CD4-positive, alpha-beta memory T cell (primary cell): ENCODE measurements at places on chromosomes 12 and 14. TPM values are rescaled to one million over a fixed set of nuclear protein-coding genes. Genes with fewer than 3 reads are reported as not detected.

OTX2 gene
- total RNA-seq = not detected

GRCh38 chr12:117513353-117513752, 151.9 kb upstream of the NOS1 start:
- no peaks in the 10 kb centered on the region for H3K4me1 ChIP-seq
- no peaks in the 10 kb centered on the region for H3K27me3 ChIP-seq
- no peak for DNase-seq
- no peak overlapping the region for H3K4me3 ChIP-seq
- H3K36me3 ChIP-seq = no peaks in the 10 kb centered on the region

DNA sequence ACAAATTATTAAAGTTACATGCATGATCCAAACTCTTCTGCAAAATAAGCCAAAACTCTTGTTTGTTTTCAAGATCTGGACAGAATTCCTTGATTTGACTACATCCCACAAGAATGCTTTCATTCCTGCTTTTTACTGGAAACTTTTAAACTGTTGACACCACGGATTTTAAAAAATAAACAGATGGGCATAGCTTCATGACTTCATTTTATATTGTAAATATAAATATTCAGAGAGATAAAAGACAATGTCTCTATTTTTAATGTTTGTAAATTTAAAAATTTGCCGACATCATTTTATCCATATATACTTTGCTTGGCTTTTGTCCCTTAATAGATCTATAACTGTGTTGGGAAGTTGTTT, 134.3 kb upstream of the DCN start:
- no peak overlapping the region for H3K4me3 ChIP-seq
- H3K36me3 ChIP-seq = no peaks in the 10 kb centered on the region
- no peaks in the 10 kb centered on the region for H3K27me3 ChIP-seq
- H3K27ac ChIP-seq = no peak overlapping the region
- DNase-seq = no peak
- no peaks in the 10 kb centered on the region for H3K4me1 ChIP-seq

DNA sequence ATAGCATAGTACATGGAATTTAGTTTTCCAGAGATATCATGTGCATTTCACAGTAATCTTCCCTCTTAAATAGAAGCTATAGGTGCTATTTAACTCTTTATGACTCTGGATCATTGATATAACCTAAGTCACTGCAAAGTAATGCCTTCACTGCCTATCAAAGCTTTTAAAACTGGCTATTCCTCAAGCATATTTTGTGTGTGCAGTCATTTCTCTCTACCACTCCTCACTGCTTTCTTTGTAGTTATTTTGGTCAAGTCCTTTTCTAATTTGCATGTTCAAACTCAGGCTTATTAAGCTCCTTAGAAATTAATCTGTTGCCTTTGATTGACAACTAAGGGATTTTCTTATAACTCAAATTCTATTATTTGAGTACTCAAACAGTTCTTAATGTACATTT, 79.4 kb upstream of the PLEKHG7 start:
- no peak overlapping the region for H3K4me3 ChIP-seq
- H3K36me3 ChIP-seq = no peaks in the 10 kb centered on the region
- no peaks in the 10 kb centered on the region for H3K4me1 ChIP-seq
- no peak for DNase-seq
- no peak overlapping the region for H3K27ac ChIP-seq

GZMH gene
- not detected for total RNA-seq

DNA sequence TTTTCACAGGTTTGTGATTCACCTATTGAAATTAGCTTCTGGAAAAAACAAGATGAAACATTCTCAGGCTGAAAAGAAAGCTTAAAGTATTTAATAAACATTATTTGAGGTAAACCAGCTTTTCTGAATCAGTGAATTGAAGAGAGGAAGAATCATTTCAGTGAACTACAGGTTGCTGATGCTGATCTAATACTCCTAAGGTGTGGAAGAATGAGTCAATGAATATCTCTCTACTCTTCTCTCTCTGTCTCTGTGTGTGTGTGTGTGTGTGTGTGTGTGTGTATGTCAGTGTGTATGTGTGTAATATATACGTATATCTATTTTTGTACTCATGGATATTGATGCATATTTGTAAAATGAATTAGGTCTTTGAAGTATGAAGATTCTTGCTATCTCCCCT, 312.2 kb downstream of the SSPN start:
- H3K4me3 ChIP-seq = no peak overlapping the region
- no peaks in the 10 kb centered on the region for H3K36me3 ChIP-seq
- no peaks in the 10 kb centered on the region for H3K27me3 ChIP-seq
- no peak for DNase-seq

RD3L gene
- total RNA-seq = not detected

PLEKHH1 gene
- total RNA-seq = 0.22 TPM

GLIPR1L1 gene
- not detected for total RNA-seq

DNA sequence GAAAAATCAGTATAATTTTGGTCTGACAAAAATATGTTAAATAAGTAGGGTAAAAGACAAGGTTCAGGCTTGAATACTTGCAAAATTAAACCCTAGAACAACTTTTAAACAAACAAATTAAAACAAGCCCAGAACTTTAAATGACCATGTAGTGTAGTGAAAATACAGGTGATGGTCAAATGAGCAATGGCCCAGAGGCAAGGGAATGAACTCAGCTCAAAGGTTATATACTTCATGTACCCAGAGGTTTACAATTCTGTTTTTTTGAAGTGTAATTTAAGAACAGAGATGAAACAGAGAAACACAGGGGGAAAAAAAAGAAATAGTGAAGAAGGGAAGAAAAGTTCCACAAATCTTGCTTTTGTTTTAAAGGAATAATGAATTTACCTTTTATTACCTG, 949.2 kb downstream of the TRHDE start:
- no peaks in the 10 kb centered on the region for H3K27me3 ChIP-seq
- DNase-seq = no peak
- H3K27ac ChIP-seq = no peak overlapping the region
- H3K4me3 ChIP-seq = no peak overlapping the region
- H3K36me3 ChIP-seq = no peaks in the 10 kb centered on the region

- no peaks in the 10 kb centered on the region for H3K36me3 ChIP-seq
- no peaks in the 10 kb centered on the region for H3K27me3 ChIP-seq
- no peaks in the 10 kb centered on the region for H3K4me1 ChIP-seq
Measured at GRCh38 chr12:99647453-99647852, at the start of gene GARIN6. Gene GARIN6 (plus strand): TSS chr12:99647753. CDS start chr12:99648175, 422 bp downstream.

DNA sequence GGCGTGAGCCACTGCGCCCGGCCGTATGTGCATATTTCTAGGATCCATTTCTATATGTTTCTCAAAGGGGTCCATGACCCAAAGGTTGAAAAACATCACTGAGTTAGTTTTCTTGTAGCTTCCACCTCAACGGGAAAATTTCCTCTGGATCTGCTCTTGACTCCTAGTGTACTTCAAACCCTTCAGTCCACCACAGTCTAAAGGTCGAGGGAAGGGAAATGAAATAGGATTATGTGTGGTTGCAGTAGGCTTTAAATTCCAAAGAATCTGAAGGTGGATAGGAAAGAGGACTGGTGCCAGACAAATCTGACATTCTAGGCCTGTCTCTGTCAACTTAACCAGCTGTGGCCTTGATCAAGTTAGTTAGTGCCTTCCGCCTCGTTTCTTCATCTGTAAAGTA, 1.7 kb upstream of the SUOX start:
- H3K36me3 ChIP-seq = peaks cover 35% of the 10 kb centered on the region
- no peak for DNase-seq
- peaks cover 16% of the 10 kb centered on the region for H3K4me1 ChIP-seq
- H3K27ac ChIP-seq = no peak overlapping the region
- H3K27me3 ChIP-seq = no peaks in the 10 kb centered on the region
- H3K4me3 ChIP-seq = no peak overlapping the region

MMP19 gene
- total RNA-seq = 0.67 TPM

GRCh38 chr14:105374389-105374788, 23.9 kb upstream of the TEX22 start:
- H3K27me3 ChIP-seq = no peaks in the 10 kb centered on the region
- no peak overlapping the region for H3K4me3 ChIP-seq
- no peak for DNase-seq
- H3K36me3 ChIP-seq = no peaks in the 10 kb centered on the region
- H3K27ac ChIP-seq = no peak overlapping the region
- no peaks in the 10 kb centered on the region for H3K4me1 ChIP-seq

GRCh38 chr12:63888908-63889635, 44.6 kb downstream of the SRGAP1 start:
- no peak for DNase-seq
- no peak overlapping the region for H3K27ac ChIP-seq
- no peaks in the 10 kb centered on the region for H3K27me3 ChIP-seq
- no peaks in the 10 kb centered on the region for H3K36me3 ChIP-seq
- H3K4me1 ChIP-seq = no peaks in the 10 kb centered on the region

CBLN3 gene
- total RNA-seq = 6.1 TPM

DNA sequence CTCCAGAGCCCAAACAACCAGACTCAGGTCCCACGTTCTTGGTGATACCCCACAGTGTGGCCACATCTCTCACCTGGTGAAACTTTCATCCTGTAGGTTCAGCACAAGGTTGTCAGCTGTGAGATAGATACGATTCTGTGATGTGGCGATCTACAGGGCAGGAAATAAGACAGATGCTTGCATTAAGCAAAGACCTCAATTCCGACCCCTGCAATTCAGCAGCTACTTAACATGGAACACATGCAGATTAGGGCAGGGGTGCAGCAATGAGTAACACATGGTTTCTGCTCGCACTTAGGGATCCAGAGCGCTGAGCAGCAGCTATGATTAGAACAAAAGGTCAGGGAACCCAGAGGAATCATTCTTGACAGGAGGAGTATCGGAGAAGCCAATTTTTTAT, 4.1 kb downstream of the PHB2 start:
- no peak for DNase-seq
- peaks cover 40% of the 10 kb centered on the region for H3K36me3 ChIP-seq
- no peak overlapping the region for H3K27ac ChIP-seq
- H3K27me3 ChIP-seq = no peaks in the 10 kb centered on the region

- H3K4me3 ChIP-seq = peak overlapping the region; percentile 45
- no peaks in the 10 kb centered on the region for H3K27me3 ChIP-seq
- peaks cover 39% of the 10 kb centered on the region for H3K4me1 ChIP-seq
- H3K36me3 ChIP-seq = no peaks in the 10 kb centered on the region
Measured at GRCh38 chr12:7961395-7962178, 25.6 kb upstream of the SLC2A3 start.

ASPG gene
- total RNA-seq = not detected

GRCh38 chr12:69350002-69350626, 1.9 kb downstream of the LYZ start:
- no peak for DNase-seq
- no peak overlapping the region for H3K4me3 ChIP-seq
- no peak overlapping the region for H3K27ac ChIP-seq
- no peaks in the 10 kb centered on the region for H3K36me3 ChIP-seq

MARCHF9 gene
- 58.0 TPM for total RNA-seq

PRB2 gene
- total RNA-seq = not detected

DNA sequence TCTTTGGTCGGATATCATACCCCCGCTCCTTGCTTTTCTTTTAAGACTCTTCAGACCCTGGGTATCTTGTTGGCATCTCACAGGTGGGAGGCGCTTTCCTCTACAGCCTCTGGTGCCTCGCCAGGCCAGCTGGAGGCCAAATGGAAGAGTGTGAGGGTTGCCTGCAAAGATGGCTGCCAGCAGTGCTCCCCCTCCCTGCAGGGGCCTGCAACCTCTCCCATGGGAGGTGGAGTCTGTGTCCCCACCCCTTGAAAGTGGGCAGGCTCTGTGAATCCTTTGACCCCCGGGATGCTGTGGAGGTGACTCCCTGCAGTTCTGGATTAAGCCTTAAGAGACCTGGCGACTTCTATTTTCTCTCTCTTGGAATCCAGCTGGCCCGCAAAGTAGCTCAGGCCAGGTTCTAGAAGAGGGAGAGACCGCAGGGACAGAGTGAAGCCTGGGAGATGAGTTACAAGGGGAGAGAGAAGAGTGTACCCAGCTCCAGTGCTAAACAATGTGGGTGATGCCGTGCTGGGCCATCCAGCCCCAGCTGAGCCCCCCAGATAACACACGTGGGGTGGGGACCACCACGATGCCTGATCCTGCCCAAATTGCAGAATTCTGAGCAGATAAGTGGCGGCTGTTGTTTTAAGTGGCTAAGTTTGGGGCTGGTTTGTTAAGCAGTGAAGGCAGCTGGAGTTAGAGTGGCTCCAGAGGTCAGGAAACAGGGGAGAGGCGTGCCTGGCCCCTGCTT, 37.9 kb upstream of the NCOR2 start:
- H3K27ac ChIP-seq = no peak overlapping the region
- no peaks in the 10 kb centered on the region for H3K36me3 ChIP-seq
- H3K27me3 ChIP-seq = no peaks in the 10 kb centered on the region
- peaks cover 30% of the 10 kb centered on the region for H3K4me1 ChIP-seq
- no peak overlapping the region for H3K4me3 ChIP-seq

ZFC3H1 gene
- total RNA-seq = 118 TPM

DNA sequence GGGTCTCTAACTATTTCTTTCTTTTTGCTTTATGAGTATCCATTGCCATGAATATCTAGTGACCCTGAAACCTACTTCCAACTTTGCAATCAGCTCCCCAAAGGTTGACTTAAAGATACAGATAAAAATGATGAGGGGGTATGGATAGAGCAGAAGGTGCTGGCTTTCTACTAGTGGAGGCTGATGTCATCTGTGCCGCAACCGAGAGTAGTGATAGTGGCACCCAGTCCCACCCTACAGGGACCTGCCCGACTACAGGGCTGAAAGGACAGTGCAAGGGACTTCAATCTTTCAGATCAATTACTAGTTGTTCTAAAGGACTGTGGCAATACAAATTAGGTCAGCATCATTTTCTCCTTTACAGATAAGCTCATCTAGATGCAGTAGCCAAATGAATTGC, 806.0 kb downstream of the VRK1 start:
- peaks cover 73% of the 10 kb centered on the region for H3K4me1 ChIP-seq
- no peak overlapping the region for H3K4me3 ChIP-seq
- H3K36me3 ChIP-seq = no peaks in the 10 kb centered on the region
- peak overlapping the region; percentile 72 for H3K27ac ChIP-seq
- peak; percentile 58 for DNase-seq
- H3K27me3 ChIP-seq = no peaks in the 10 kb centered on the region

GRCh38 chr12:77236066-77236465, 170.7 kb upstream of the E2F7 start:
- H3K36me3 ChIP-seq = no peaks in the 10 kb centered on the region
- no peak for DNase-seq
- no peak overlapping the region for H3K4me3 ChIP-seq
- H3K4me1 ChIP-seq = no peaks in the 10 kb centered on the region
- no peak overlapping the region for H3K27ac ChIP-seq
- H3K27me3 ChIP-seq = no peaks in the 10 kb centered on the region
